ENCODE measurements at places on chromosomes 7 and 10. TPM values are rescaled to one million over a fixed set of nuclear protein-coding genes. Genes with fewer than 3 reads are reported as not detected.

DNA sequence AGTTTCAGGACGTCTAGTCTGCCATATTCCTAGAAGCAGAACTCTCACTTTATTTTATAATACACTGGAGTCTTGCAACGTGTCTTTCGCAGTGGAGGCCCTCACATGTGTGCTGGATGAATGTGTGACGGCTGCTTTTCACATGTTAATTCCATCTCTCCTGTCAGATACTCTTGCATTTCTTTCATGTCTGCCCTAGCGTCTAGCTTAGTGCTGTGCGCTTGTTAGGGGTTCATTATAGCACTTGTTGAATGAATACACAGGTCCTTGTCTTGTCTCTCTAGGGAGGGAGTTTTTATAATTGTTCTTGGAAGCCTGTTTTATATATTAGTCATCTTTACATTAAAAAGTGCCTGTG lies 94.4 kb downstream of the MAP3K8 start:
- no peak for DNase-seq

GRCh38 chr7:40899151-40899550 lies 764.3 kb downstream of the SUGCT start:
- DNase-seq, result no peak

- DNase-seq, result no peak
Observed at GRCh38 chr10:93071674-93072224, 1.9 kb upstream of the CYP26A1 start.

OR13A1 gene
- 0.85 TPM for total RNA-seq

DNA sequence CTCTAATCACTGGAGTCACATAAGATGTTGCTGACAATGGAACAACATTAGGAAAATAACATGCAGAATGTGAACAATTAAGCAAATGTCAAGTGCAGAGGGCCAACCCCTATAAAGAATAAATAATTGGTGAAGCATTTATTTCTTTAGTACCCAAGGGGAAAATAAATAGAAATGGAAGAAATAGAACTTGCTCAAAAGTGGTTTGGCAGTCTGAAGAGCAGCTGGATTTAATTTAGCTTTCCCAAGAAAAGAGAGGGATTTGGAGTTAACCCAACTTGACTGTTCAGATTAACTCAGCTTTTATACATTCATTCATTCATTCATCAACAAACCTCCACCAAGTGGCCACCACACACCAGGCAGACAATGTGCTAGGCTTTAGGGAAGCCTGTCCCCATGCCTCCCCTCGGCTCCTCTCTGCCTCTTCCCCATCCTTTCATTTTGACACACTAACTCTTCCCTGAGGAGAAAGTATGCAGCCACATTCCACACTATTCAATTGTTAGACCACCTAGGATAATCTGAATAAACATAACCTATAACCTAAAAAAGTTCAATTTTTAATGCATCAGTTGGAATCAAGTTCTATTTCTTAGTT lies 295.5 kb downstream of the AHR start:
- DNase-seq, result peak; percentile 40

DNA sequence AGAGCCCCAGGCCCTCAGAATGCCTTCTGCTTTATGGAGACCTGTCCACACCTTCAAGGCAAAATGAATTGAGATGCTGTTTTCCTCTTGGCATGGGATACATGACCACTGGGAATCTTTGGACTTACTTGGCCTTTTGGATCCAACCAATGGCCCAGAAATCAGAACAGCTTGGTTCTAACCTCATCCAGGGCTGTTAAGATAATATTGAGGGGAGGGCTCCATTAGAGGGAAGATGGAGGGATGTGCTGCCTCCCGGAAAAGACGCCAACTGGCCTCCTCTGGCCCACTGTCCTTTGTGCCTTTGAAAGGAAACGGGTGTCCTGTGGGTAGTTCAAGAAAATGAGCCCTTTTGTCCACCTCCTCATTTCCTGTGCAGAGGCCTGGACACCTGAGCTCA lies 530.9 kb downstream of the KCNMA1 start:
- no peak for DNase-seq

STAG3 gene
- 0.90 TPM for total RNA-seq

GRCh38 chr10:18449611-18450026 lies 201.8 kb downstream of the NSUN6 start:
- DNase-seq, result no peak

- no peak for DNase-seq
Observed at GRCh38 chr10:101839002-101839401, 4.6 kb downstream of the KCNIP2 start.

DNA sequence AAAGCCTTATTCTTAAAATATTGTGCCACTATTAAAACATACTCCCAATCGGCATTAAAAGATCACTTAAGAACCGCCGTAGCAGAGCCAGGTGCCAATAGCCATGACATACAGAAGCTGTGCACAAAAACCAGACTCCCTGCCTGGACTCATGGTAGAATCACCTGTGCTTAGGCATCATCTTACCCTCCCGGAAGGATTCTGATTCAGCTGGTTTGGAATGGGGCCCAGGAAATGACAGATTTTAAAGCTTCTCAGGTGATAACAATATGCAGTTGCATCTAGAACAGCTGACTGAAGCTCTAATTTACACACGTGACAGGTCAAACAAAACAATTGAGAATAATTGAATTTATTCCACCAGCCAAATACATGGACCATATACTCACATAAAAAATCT lies 10.7 kb downstream of the A1CF start:
- DNase-seq, result no peak

GRCh38 chr10:112696592-112696991 lies 249.6 kb downstream of the VTI1A start:
- no peak for DNase-seq

- no peak for DNase-seq
Observed at GRCh38 chr7:133344275-133344674, 91.4 kb downstream of the EXOC4 start.

DNA sequence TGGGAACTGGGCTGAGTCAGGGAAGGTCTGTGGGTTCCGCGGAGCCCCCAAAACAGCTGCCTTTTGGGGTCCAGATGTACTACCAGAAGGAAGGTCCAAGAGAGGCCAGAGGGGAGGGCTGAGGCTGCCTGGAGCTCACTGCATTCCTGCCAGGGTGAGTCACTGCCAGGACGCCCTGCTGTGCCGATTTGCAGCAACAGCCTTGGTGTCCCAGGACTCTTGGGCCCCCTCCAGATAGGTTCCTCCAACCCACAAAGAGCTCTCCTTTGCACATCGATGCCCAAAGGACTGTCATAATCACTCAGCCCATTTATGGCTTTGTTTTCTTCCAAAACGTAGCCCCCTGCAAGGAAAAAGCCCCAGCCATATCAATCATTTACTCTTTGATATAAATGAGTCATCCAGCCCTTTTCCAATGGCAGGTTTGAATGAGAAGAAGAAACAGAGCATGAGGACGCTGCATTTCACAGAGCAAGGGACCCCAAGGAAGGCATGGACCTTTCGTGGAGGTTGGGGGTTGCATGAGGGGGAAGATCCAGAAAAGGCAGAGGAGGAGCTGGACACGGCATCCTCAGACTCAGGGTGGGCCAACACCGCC lies 32.2 kb upstream of the COL13A1 start:
- DNase-seq, result no peak

- DNase-seq, result no peak
Observed at GRCh38 chr7:3092468-3092867, 48.8 kb upstream of the CARD11 start.

GPR85 gene
- 15.3 TPM for total RNA-seq

GRCh38 chr7:50537417-50537816 lies 27.8 kb downstream of the DDC start:
- no peak for DNase-seq

- no peak for DNase-seq
Observed at GRCh38 chr10:63520500-63521415, at the start of gene REEP3. TSS of gene REEP3 (plus strand) at chr10:63521401. CDS start at chr10:63521546, 145 bp downstream.

DNA sequence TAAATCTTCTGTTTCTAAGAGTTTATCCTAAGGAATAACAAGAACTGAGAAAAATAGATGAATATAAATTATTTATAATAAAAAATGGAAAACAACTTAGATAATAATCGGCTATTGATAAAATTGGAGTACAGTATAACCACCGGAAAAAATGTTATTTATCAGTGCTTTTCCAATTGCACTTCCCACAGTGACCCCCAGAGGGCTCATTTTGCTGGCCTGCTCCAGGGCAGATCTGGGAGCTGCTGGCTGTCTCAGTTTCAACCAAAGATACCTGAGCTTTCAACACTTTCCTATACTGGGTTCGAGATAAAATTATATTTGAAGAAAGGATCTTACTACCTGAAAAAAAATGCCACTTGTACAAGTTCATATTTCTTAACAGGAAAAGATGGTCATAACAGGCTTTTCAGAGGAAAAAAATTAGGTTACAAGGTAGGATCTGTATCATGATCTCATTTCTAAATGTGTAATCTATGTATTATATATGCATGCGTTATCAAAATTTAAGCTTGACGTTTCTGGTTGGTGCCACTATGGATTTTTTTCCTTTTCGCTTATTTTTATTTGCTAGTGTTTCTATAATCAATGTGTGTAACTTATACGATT lies 165.7 kb downstream of the NPSR1 start:
- no peak for DNase-seq

DNA sequence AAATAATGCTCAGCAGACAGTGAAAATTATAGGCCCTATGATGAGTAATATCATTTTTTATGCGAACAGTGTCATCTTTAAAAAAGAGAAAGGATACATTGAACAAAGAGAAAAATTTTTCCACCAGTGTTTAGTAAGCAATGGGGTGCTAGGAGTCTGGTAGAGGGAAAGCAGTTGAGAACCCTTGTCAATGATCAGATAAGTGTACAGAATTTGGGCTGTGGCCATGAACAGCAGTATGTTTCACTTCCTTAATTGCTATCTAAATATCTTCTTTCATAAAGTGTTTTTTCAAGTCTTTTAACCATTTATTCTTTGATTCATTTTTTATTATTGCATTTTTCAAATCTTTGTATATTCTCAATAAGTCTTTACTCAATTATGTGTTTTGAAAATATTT lies 750.7 kb upstream of the KCND2 start:
- no peak for DNase-seq

- no peak for DNase-seq
Observed at GRCh38 chr10:124557167-124557566, 95.5 kb downstream of the LHPP start.

DNA sequence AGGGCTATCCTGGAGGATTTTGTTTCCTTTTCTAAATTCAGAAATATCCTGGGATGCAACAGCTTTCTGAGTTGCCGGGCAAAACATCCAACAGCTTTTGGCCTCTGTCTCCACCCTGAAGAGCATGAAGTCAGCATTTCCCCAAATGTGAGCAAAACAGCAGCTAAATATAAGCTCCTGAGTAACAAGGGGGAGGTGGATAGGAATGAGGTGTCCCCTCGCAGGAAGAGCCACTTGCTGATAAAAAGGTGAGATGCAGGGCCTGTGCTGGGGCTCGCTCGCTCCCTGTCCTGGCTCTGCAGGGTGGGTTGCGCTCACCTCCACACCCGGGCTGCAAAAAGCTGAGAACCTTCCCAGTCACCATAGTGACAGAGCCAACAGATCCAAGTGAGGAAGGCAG lies 264.3 kb downstream of the ZEB1 start:
- DNase-seq, result no peak

GDF10 gene
- total RNA-seq, result 7.8 TPM

GRCh38 chr10:112005044-112005443 lies 178.5 kb downstream of the GPAM start:
- no peak for DNase-seq

P4HA1 gene
- total RNA-seq, result 143 TPM

GRCh38 chr7:155863721-155864151 lies 51.5 kb upstream of the SHH start:
- no peak for DNase-seq

- no peak for DNase-seq
Observed at GRCh38 chr7:48033922-48034321, 1.4 kb upstream of the C7orf57 start.

LEP gene
- not detected for total RNA-seq

DNA sequence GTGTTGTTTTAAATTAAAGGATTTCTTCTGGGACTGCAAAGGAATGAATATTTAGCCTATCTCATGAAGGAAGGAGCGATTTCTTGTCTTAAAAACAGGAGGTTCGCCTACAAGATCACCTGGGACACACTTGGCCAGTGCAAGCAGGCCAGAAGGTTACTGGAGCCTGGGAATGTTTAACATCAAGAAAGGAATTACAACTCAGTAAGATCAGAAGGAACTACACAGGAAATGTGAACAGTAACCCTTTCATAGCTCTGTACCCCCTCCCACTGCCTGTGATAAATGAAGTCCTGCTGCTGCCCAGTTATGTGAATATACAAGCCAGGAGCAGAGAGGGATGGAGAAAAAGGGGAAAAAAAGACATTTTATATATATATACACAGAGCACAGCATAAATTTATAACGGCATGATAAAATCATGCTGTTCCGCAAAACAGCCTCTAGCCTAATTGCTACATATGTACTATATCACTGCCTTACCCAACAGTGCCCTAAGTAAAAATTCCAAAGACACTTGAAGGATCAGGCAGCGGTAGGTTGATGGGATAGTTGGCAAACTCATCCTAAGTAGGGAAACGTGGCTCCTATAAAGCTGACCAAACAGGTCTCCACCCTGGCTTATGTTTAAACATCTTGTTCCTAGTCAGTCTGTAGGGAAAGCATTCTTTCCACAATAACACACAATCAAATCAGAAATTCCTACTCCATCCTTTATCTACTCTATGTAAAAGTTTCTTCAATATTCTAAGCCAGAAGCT lies 63.8 kb downstream of the ZNF438 start:
- peak; percentile 25 for DNase-seq

GRCh38 chr7:70660819-70661191 lies 471.1 kb upstream of the GALNT17 start:
- no peak for DNase-seq

CYP3A4 gene
- not detected for total RNA-seq

- no peak for DNase-seq
Observed at GRCh38 chr7:112997831-112998230, 88.8 kb downstream of the GPR85 start.

- DNase-seq, result no peak
Observed at GRCh38 chr7:311796-312195, 21.8 kb downstream of the FOXL3 start.

ANXA11 gene
- 41.8 TPM for total RNA-seq

DNA sequence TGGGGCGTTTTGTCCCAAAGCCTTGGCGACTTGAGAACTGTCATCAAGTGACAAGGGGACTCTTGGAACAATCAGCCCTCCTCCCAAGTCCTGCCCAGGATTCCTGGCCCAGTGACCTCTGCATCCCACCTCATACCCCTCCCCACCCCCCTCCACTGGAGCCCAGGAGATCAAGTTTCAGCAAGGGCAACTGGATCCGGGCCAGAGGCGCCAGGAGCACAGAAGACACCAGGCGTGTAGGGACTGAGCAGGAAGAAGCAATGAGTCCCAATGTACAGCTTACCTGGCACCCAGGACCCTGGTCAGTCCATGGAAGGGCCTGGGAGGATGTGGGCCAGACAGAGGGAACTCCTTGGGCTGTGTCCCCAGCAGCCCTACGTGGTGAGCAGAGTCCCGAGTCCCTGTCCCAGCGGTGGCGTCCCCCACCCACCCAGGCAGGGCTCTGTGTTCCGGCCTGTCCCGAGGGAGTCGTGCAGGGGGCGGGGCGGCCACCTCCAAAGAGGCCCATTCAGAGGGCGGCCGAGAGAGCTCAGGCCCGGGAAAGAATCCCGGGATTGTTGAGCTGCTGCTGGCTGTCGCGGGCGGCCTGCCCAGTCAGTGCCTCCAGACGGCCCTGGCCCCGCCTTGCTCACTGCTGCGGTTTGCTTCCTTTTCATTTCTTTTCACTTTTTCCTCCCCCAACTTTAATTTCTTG lies 254.1 kb downstream of the TNS3 start:
- no peak for DNase-seq

- DNase-seq, result no peak
Observed at GRCh38 chr7:158033196-158033595, 554.4 kb downstream of the PTPRN2 start.
